ENCODE measurements at places on chromosomes 11 and 22.

DNA sequence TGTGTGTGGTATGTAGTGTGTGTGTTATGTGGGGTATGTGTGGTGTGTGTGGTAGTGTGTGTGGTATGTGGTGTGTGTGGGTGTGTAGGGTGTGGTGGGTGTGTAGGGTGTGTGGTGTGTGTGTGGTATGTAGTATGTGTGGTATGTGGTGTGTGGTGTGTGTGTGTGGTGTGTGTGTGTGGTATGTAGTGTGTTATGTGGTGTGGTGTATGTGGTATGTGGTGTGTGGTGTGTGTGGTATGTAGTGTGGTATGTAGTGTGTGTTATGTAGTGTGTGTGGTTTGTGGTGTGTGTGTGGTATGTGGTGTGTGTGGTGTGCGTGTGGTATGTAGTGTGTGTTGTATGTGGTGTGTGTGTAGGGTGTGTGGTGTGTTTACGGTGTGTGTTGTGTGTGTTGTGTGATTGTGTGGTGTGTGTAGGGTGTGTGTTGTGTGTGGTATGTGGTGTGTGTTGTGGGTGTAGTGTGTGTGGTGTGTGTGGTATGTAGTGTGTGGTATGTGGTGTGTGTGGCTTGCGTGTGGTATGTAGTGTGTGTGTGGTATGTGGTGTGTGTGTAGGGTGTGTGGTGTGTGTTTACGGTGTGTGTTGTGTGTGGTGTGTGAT, 4.2 kb upstream of the PPP6R2 start:
- DNase-seq: no peak

GRCh38 chr11:76048763-76049162, 157.5 kb downstream of the WNT11 start:
- no peak for DNase-seq

- DNase-seq: no peak
These were observed 24.0 kb upstream of the COMT start for GRCh38 chr22:19917389-19918138.

GRCh38 chr11:78061088-78061920, 2.4 kb upstream of the THRSP start:
- DNase-seq: no peak

- no peak for DNase-seq
These were observed 13.1 kb upstream of the RPL3 start for GRCh38 chr22:39332441-39333064.

- no peak for DNase-seq
These were observed 22.8 kb upstream of the CLMP start for GRCh38 chr11:123217897-123218296.

DNA sequence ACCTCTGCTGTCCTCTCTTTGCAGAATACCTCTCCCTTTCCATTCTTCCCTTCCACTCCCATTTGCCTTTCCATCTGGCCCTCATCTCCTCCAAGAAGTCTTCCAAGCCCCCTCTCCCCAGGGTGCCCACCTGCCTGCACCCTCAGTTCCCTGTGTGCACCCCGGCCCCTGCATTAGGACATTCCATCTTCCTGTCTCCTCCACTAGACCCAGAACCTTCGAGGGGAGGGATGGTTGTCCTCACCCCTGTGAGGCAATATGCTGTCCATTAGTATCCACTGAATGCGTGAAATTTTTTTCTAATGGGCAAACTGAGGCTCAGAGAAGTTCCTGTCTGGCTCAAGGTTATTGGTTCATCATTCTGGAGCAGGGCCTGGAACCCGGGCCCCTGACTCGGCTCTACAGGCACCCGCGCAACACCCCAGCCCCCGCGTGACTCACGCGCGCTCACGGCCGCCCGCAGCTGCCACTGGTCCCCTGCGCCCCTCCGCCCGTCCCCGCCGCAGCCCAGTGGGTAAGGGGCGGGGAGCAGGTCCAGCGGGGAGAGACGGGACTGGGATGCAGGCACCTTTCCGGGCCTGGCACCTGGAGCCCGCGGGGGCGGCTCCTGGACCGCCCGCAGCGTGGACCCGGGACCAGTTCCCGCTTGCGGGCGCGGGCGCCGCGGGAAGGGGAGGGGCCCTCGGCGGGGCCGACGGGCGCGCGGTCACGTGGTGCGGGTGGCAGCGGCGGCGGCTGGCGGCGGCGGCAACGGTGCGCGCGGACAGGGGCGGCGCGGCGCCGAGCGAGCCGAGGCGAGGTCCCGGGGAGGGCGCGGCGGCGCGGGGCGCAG, 7.0 kb downstream of the SEPTIN3 start:
- DNase-seq: no peak

- DNase-seq: no peak
These were observed 220.7 kb upstream of the UBASH3B start for GRCh38 chr11:122434786-122435185.

DNA sequence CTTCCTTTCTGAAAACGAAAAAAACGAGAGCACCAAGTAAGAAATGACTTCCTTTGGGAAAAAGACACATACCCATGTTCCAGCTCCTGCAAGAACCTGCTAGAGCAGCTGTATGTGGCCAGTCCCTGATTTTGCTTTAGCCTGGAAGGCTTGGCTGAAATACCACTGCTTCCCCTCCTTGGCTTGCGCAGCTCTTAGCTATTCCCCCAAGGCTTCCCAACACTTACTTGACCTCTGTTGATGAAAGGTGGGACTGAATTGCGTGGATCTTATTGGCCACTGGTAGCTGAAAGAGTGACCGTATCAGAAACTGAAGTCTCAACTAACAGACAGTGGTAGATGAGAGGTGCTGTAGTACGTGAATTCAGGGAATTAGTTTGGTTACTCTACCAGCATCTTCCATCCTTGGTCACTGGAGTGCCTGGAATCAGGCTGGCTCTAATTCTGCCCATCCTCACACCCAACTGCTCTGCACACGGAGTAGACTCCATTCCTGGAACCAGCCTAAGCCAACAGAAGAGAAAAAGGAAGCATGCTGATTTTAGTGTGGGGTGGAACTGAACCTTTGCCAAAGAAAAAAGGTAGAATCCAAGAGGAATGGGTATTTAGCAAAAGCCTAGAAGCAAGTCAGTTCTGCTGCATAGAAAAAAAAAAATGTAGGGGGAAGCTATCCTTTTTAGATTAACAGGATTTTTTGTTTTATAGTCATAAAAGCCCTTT, 73.8 kb upstream of the CRTAM start:
- no peak for DNase-seq

- DNase-seq: no peak
These were observed 13.2 kb downstream of the KCNQ1OT1 start for GRCh38 chr11:2686360-2687222.

- DNase-seq: no peak
These were observed 22.5 kb downstream of the GSTT2B start for GRCh38 chr22:23938328-23939016.

- DNase-seq: no peak
These were observed 8.7 kb downstream of the NADSYN1 start for GRCh38 chr11:71461696-71462095.
